NCI-H510A (cell line): ENCODE measurements at places on chromosomes 7 and 10.

DNA sequence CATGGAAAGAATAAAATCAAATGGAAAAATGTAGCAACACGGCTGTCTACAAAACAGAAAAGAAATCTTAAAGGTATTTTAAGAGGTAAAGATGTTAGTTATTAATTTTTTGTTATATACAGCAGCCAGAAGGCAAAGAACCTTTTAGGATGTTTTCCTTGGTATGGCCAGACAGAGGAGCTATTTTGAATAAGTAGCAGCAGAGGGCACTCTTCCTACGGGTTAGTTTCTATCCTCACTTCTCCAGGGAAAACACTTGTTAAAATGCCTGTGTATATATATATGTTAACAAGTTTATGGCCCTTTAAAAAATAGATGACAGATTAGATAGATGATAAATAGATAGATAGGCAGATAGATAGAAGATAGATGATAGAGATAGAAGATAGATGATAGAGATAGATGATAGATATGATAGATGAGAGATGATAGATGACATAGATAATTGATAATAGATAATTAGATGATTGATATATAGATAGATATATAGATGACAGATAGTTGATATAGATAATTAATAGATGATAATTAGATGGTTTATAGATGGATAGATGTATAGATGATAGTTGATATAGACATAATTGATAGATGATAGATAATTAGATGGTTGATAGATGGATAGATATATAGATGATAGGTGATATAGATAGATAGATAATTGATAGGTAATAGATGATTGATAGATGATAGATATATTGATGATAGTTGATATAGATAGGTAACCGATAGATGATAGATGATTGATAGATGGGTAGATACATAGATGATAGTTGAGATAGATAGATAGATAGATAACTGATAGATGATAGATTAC, 57.8 kb upstream of the WIPF3 start:
- DNase-seq = peak; percentile 21

DNA sequence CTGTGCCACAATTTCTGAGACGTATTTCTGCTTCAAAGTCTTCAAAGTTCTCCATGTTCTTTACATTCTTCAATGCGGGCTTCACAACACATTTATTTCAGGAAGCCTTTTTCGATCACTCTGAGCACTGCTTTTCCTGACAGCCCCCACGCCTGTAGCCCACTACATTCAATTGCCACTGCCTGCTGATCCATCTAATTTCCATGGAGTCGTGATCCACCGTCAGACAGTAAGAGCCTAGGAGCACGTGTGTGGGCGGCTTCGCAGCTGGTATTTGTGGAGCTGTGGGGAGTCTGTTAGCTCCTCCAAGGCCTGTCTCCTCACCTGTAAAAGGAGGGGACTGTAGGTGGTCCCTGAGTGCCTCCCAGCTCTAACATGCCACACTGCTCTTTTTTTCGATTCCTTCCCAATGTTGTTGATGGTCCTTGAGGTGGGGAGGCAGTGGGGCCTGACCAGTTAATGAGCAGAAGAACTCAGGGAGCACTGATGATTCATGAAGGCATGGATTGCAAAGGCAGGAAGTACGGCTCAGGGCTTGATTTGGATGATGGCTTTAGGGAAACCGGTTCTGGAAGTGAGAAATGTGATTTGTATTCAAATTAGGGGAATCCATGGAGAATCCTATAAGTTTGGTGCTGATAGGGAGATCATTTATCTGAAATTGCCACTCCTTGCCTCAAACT, 401.1 kb upstream of the PODXL start:
- DNase-seq = no peak

DNA sequence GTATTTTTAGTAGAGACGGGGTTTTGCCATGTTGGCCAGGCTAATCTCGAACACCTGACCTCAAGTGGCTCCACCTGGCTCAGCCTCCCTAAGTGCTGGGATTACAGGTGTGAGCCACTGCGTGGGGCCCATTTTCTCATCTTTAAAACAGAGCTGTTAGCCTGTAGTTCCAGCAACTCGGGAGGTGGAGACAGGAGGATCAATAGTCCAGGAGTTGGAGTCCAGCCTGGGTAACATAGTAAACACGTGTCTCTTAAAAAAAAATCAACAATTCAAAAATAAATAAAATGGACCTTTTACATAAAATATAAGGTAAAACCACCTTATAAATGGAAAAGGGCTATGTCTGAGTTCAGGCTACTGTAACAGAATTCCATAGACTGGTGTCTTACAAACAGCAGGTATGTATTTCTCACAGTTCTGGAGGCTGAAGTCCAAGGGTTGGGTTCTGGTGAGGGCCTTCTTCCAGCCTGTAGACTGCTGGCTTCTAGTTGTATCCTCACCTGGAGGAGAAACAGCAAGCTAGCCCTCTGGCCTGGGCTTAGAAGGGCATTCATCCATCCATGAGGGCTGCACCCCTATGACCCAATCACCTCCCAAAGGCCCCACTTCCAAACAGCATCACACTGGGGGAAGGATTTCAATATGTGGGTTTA, 7.0 kb upstream of the PVRIG start:
- DNase-seq = no peak

DNA sequence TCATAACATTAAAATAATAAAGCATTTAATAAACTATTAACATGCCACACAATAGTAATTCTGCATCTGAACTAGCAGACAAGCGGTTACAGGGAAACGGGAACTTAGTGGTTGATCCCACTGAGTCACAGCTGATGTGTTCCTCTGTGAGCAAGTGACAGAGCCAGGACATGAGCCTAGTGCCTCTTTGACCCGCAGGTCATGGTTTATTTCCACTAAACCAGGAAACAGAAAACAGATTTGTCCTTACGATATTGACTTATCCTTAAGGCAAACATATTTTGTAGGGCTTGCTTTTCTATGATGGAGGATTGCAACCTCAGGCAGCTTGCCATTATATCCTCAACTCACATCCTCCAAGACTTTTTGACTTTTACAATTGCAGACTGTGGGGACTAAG, 987.3 kb downstream of the CCSER2 start:
- no peak for DNase-seq

GRCh38 chr7:92717993-92718716, 118.2 kb downstream of the CDK6 start:
- no peak for DNase-seq

DNA sequence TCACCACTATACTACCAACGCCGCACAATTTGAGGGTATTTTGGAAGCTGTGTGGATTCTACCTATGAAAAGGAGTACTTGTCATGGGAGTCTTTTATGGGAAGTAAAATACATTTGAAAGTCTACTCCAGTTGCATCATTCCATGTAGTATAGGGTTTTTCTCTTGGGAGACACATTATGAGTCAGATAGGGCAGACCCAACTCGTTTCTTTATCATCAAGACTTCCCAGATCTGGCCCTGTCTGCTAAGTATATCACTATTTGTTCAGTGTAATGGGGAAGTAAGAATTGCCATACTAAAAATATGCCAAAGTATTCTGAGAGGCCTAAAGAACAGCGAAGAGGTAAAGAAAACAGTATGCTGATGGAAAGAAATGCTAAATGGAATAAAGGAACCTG, 144.2 kb downstream of the SPAG6 start:
- no peak for DNase-seq

DNA sequence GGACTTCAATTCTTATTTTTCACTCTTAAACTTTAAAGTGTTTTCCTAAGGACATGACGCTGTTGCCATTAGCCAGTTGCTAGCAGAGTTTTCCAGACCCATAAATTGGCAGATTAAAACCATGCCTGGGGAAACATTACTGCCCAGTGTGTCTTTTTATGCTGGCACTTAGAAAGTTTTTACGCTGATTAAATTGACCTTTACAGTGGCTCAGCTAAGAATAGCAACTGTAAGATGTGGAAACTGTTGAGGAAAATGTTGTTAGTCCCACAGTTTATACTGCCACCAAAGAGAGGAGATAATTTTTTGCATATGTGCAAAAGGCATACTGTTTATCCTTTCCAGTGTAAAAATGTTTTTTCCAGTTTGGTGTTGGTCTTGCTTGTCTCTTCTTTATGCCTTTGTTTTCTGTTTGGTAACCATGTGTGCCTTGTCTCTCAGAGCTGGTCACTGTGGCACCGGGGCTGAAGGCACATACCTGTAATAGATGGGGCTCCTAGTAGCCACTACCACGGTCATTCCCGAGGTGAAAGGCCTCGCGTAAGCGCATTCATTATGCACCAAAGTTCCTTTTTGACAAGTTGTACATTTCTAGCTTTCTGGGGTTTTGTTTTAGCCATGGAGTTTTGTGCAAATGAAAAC, 45.3 kb downstream of the CYP17A1 start:
- no peak for DNase-seq

GRCh38 chr10:131751827-131752775, 148.7 kb upstream of the PPP2R2D start:
- DNase-seq = no peak

DNA sequence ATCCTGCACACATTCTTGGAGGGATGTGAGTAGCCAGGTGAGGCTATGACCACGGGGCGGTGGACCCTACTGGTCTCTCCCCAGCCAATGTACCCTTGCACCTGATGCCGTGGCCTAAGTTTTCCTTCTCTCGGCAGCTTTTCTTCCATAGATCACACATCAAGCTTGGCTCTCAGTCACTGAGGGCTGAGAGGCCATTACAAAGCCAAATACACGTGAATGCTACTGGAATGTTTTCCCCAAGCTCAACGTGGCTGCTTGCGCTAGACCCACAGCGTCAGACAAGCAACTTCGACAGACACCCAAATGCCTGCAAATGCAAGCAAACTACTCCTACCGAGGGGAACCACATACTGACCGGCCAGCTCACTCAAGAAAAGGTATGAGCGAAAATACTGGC, 83.1 kb downstream of the PRPF18 start:
- DNase-seq = no peak

DNA sequence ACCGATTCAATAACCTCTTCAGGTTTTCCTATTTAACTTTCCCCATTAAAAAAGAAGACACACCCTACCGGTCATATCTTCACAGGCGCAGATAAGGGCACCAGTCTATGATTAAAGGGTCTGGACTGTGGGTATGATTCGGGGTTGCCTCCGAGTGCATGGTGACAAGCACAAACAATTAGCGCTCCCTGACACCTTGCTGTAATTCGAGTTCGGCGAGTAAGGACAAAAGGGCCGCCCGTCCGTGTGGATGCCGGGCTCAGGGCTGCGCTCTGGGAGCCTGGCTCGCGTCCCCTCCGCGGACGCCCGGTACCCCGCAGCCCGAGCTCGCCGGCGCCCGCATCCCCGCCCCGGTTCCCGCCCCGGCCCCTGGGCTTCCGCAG, 111.9 kb upstream of the RHEB start:
- DNase-seq = no peak

DNA sequence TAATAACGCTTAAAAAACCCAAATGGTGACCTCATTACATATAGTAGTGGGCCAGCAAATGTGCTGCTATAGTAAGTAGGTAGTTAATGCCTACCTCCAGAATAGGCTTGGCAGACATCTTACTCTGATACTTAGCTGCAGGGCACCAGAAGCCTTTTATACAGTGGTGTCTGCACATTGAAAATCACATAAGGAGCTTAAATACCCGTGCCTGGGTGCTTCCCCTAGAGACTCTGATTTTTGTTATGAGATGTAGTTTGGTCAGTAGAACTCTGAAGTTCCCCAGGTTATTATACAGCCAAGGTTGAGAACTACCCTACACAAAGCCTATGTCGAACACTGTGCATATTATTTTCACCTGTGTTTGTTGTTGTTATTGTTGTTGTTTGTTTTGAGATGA, 47.2 kb downstream of the ANKIB1 start:
- DNase-seq = no peak

DNA sequence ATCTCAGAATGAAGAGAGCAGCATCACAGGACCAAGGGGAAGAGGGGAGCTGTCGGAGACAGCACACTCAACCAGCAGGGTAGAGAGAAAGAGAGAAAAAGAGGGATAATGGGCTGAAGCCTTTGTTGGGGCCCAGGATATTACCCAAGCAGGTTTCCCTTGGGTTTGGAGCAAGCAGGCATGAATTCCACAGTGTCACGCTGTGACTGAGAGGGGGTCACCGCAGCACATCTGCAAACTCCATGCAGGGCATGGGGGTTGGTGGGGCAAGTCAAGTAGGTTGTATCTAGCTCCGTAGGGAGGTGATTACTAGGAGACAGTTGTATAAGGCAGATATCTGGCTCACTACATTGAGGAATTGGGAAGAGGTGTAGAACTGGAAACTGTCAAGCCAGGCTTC, 42.2 kb upstream of the SEMA3E start:
- no peak for DNase-seq

- no peak for DNase-seq
Measured at GRCh38 chr7:2412587-2413201, 9.3 kb downstream of the CHST12 start.

- no peak for DNase-seq
Measured at GRCh38 chr10:44682507-44682906, 228.6 kb upstream of the TMEM72 start.

GRCh38 chr10:106032450-106033002, 1132.0 kb downstream of the SORCS1 start:
- no peak for DNase-seq

DNA sequence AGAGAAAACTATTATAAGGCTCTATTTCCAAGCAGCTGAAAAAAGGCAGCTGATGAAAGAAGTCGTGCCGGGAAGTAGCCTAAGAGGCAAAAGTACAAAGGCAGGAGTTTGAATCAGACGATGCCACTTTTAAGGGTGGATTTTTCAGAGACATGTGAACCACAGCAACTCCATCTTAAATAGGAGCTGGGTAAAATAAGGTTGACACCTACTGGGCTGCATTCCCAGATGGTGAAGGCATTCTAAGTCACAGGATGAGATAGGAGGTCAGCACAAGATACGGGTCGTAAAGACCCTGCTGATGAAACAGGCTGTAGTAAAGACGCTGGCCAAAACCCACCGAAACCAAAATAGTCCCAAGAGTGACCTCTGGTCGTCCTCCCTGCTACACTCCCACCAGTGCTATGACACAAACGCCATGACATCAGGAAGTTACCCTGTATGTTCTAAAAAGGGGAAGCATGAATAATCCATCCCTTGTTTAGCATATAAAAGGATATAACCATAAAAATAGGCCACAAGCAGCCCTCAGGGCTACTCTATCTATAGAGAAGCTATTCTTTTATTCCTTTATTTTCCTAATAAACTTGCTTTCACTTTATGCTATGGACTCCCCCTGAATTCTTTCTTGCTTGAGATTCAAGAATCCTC, 45.5 kb upstream of the PRSS1 start:
- no peak for DNase-seq

- DNase-seq = no peak
Measured at GRCh38 chr10:114773197-114773532, 48.4 kb upstream of the FHIP2A start.

GRCh38 chr10:76356557-76356956, 925.1 kb downstream of the LRMDA start:
- DNase-seq = no peak

GRCh38 chr7:101624246-101625001, 4.7 kb downstream of the MYL10 start:
- DNase-seq = no peak

- DNase-seq = no peak
Measured at GRCh38 chr7:113373863-113374262, 255.5 kb upstream of the SMIM30 start.

- DNase-seq = no peak
Measured at GRCh38 chr7:135160098-135160857, 10.2 kb downstream of the CYREN start.

GRCh38 chr10:129774736-129775401, 189.2 kb downstream of the EBF3 start:
- DNase-seq = no peak

- no peak for DNase-seq
Measured at GRCh38 chr10:29657719-29658274, 23.0 kb upstream of the SVIL start.
